Stimulated activated CD8-positive, alpha-beta memory T cell treated with anti-CD3 and anti-CD28 coated beads, Interleukin-4, amount 100 ng/mL, for 1 hour (primary cell): ENCODE measurements at places on chromosomes 16 and 17.

DNA sequence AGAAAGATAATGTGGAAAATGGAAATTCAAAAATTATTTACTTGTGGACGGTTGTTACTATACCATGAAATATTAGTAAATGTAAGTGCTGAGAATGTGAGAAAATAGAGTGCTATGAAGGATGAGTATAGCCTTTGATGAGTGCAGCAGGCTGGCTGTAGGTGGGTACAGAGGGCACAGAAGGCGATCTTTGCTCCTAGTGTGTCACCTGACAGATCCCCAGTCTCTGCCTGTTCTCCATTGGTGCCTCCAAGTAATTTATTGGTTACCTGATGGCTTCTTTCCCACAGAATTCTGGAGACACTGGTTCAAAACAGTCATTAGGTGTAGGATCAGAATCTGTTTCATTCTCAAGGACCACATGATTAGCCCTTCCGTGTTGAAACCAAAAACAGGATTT, 28.9 kb downstream of the ABCA9 start:
- no peak for DNase-seq

DNA sequence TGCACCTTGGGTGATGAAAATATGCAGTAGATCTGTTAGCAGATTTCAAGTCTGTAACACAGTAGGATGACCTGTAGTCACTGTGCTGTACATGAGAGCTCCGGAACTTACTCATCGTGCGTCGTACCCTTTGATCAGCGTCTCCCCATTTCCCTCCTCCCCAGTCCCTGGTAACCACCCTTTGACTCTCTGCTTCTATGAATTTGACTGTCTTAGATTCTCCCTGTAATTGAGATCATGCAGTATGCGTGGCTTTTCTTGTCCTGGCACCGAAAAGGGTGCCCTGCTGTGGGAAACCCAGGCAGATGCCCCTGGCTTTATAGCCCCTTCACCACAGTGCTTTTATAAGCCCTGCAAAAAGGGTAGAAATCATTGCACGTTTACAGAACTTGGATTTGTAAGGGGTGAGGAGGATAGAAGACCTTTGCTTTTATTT, 20.5 kb downstream of the CLEC16A start:
- DNase-seq = no peak

- no peak for DNase-seq
Observed at GRCh38 chr16:9706217-9706836, 475.9 kb downstream of the GRIN2A start.

GRCh38 chr17:78605886-78606285, 28.7 kb upstream of the DNAH17 start:
- DNase-seq = no peak

DNA sequence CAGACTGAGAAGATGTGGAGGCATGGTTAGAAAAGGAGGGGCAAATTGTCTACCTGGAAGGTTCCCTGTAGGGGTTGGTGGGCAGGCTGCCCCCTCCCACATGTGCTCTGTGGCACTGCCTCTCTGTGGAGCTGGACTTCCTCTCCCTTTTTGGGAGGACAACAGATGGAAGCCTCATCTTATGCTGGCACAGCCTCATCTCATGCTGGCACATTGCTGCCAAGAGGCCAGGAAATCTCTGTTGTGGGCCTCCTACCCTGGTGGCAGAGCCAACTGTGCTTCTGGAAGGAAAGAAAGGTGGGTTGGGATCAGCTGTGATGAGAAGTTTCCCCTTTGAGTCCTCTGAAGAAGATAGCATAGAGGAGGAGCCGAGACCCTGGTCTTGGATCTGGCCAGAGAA, 19.7 kb upstream of the BRD7 start:
- DNase-seq = no peak

GRCh38 chr16:28935346-28935745, 3.6 kb downstream of the CD19 start:
- no peak for DNase-seq

GRCh38 chr16:84897911-84898377, 78.2 kb downstream of the CRISPLD2 start:
- no peak for DNase-seq

- no peak for DNase-seq
Observed at GRCh38 chr16:3235856-3236669, 1.1 kb upstream of the ZNF200 start.

GRCh38 chr17:75783069-75783783, 1.4 kb upstream of the UNK start:
- no peak for DNase-seq

- DNase-seq = no peak
Observed at GRCh38 chr16:88503771-88504488, 50.9 kb downstream of the ZFPM1 start.

GRCh38 chr17:42531455-42532354, 4.3 kb upstream of the NAGLU start:
- no peak for DNase-seq
